ENCODE measurements at places on chromosomes 7 and 10.
A peak's percentile ranks its signal among the peaks of the same experiment; 100 is the strongest.

DNA sequence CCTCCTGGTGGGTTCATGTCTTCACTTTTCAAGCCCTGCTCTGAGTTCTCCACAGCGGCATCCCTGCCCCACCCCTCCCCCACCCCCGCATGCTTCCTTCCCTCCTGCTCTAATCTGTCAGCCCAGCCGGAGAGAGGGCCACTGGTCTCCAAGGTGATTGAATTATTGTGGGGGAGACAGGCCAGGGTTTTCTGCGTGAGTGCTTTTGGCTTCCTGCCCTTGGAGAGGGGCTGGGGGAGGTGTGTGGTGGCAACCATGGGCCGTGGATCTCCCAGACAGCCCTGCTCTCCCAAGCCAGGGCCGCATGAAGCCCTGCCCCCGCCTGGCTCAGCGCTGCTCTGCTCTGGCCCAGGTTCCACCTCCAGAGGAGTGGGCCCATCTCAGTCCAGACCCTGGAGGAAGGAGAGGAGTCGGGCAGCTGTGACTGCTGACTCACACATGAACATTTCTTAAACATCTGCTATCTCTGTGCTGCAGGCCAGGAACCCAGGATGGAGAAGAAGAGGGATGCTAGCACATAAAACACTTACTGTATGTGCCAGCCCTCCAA, 109.9 kb downstream of the ZMIZ1 start:
- peak; percentile 79 for DNase-seq

GRCh38 chr7:38312821-38313220, 39.4 kb upstream of the TARP start:
- peak; percentile 42 for DNase-seq

DNA sequence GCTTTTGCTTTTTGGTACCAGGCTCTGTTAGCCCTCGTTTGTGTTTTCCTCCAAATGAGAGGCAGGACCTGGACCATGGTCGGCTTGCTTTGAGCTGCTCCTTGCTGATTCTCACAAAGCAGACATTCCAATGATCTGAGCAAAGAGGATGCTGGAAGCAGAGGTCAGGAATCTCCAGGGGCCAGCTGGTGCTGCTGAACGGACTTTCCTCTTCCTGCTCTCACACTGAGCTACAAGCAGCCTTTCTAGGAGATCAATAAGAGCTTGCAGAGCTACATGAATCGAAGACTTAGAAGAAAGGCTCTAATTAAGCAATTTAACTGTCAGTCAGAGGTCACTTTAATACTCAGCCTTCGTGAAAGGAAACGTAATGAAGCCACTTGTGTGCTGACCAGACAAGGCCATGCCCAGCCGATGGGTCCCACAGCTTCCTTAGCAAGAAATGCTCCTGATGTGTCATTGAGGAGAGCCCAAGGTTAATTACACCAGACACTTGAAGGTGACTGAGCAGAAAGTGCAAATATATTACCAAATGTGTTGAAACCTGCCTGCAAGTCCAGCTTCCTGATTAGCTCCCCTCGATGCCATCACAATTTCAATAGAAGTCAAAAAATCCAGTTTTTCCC, 151.3 kb upstream of the RSU1 start:
- no peak for DNase-seq

DNA sequence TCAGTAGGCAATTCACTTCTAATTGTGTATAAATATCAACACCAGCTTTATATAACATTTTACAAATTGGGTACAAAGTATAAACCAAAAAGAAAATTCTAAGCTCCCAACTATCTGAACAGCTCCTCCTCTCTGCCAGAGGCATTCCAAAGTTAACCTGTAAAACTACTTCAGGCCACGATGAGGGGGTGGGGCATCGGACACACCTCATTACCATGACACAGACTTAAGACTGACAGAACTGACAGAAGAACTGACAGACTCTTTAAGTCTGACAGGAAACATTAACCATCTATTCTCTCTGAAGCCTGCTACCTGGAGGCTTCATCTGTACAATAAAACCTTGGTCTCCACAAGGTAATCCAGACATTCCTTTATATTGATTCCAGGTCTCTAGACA, 12.3 kb downstream of the ESYT2 start:
- DNase-seq, result no peak

- peak; percentile 37 for DNase-seq
These were observed 45.9 kb upstream of the MSMB start for GRCh38 chr10:46091828-46092523.

All from suppressor macrophage (primary cell).